Epithelial cell of proximal tubule (primary cell): ENCODE measurements at places on chromosomes 7 and 10. TPM values are rescaled to one million over a fixed set of nuclear protein-coding genes. Genes with fewer than 3 reads are reported as not detected.

DNA sequence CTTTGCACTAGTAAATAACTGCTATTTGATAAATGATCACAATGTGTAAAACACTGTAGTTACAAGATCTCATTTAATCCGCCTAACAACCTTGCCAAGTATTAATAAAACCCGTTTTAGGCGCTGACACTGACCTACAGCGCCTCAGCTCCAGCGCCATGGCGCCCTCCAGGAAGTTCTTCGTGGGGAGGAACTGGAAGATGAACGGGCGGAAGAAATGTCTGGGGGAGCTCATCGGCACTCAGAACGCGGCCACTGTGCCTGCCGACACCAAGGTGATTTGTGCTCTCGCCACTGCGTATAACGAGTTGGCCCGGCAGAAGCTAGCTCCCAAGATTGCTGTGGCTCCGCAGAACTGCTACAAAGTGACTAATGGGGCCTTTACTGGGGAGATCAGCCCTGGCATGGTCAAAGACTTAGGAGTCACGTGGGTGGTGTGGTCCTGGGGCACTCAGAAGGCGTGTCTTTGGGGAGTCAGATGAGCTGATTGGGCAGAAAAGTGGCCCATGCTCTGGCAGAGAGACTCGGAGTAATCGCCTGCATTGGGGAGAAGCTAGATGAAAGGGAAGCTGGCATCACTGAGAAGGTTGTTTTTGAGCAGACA lies 1.1 kb upstream of the TNPO3 start:
- DNase-seq = no peak

DNA sequence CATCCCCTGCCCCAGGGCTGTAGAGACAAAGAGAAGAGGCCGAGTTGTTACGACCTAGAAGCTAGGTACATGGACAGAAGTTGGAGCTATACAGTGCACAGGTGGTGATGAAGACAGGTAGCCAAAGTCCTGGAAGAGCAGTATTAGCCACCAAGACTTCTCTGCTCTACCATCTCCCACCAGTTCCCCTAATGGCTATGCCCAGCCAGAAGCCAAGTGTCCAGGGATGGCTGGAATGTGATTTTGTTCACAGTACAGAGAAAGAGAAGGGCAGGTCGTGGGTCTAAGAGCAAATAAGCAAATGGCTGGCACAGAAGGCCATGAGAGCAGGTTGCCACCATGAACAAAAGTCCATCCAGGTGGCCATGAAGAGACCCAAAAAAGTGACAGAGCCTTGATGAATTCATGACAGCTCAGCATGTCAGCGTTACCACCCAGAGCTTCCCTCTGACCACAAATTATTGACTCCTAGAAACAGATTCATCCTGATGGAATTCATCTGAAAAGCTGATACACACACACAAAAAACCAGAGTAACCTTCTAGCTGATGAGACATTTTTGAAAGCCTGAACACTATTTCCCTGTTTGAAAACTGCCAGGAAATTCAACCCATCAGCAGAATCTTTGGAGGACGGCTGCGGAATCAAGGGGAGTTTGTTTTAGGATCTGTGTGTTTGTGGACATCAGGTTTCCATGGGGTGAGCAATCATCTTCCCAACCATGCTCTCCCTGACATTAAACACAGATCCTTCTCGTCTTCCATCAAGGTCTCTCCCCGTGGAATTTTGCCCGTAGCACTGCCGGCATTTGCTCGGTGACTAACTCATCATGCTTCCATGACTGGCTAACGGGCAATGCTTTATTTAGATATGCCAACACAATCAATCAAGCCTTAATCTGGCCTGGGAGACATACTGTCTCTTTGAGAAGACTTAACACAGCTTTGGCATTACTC lies 906.7 kb upstream of the AUTS2 start:
- peak; percentile 46 for DNase-seq

DNA sequence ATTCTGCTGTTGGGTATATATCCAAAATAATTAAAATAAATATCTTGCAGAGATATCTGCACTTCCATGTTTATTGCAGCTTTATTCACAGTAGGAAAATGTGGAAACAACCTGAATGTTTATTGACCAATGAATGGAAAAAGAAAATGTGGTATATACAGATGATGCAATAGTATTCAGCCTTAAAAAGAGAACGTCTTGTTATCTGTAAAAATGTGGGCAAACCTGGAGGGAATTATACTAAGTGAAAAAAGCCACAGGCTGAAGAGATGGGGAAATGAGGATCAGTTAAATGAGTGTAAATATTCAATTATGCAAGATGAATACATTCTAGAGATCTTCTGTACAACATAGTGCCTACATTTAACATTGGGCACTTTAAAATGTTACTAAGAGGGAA lies 766.1 kb upstream of the IGFBP3 start:
- no peak for DNase-seq

GRCh38 chr10:21092683-21093524 lies 195.8 kb upstream of the NEBL start:
- DNase-seq = no peak

Gene RASSF4
- 14.5 and 23.1 TPM in 2 replicates for total RNA-seq

Gene CFAP69
- total RNA-seq = 0.29 and 0.51 TPM in 2 replicates
